ENCODE measurements at places on chromosomes 2 and 18.
A peak's percentile ranks its signal among the peaks of the same experiment; 100 is the strongest.

GRCh38 chr18:78906066-78906465, 73.6 kb upstream of the SALL3 start:
- DNase-seq: no peak

- no peak for DNase-seq
Observed at GRCh38 chr2:64967601-64968000, 21.6 kb upstream of the SLC1A4 start.

- DNase-seq: peak; percentile 42
Observed at GRCh38 chr2:45653122-45653913, 1.8 kb downstream of the PRKCE start.

- DNase-seq: no peak
Observed at GRCh38 chr2:113061896-113062770, 3.1 kb downstream of the IL36RN start.

- DNase-seq: peak; percentile 55
Observed at GRCh38 chr18:42028247-42028832, 73.3 kb downstream of the PIK3C3 start.

- DNase-seq: no peak
Observed at GRCh38 chr2:117832332-117832731, 17.8 kb downstream of the DDX18 start.

DNA sequence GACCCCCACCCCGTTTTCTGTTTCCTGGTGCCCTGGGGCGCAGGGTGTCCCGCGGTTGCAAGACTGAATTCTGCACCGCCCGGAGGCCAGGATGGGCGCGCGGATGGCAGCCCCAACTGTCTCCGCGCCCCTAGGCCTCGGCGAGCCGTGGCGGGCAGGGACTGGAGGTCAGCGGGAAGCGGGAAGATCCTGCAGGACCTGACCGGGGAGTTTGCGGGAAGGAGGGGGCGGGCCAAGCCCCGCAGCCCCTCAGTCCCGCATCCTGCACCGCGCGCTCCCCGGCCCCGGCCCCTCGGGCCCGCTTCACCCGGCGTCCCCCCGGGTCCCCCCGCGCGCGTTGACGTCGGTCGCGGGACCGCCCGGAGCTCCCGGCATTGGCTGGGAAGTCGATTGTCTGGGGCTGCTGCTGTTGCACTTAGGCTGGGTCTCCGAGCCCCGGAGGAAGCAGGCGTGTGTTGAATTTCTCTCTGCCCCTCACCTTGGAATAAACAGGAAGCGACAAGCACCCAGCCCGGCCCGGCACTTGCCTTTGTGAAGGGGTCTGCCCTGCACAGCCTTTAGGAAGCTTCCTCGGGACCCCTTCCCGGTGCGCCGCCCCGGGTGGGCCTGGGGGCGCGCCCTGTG, at the start of gene LDLRAD4:
LDLRAD4 (plus strand) TSS at position 393 of the 624 bp plus-strand sequence.
- no peak for DNase-seq

DNA sequence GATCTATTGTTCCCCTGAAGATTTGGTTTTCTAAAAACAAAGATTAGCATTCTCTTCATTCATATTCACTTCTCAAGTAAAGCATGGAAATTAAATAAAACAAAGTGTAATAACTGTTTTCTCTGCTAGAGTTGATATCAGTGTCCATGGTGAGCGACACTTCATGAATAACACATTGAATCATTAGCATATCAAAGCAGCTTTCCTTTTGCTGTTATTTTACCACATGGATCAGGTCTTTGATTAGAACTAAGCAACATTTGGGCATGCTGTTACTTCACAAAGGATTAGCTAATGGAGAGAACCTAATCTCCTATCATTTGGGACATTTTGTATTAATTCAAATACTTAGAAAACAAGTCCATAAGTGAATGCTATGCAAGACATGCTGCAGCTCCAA, 368.8 kb upstream of the CDH19 start:
- no peak for DNase-seq

DNA sequence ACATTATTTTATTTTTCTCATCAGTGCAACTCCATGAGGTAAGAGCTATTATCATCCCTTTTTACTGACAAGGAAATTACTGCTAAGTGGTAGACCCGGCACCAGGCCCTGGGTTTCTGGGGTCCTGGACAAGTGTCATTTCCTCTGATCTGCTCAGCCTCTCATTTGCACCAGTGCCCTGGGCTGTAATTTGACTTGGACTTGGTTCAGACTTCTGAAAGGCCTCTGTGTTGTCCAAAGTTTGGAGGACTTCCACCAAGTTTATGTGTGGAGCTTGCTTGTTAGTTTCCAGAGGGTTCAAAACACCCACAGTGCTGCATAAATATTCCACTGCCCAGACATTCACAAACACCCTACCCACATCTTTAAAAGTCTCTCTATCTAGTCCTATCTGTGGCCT, 44.0 kb upstream of the PPP1CB start:
- no peak for DNase-seq

GRCh38 chr2:17965196-17965595, 86.7 kb downstream of the KCNS3 start:
- no peak for DNase-seq

- DNase-seq: no peak
Observed at GRCh38 chr2:65136253-65136652, 6.3 kb upstream of the RAB1A start.

- no peak for DNase-seq
Observed at GRCh38 chr2:145777297-145777696, 1257.4 kb upstream of the ZEB2 start.

GRCh38 chr2:139773720-139774277, 993.6 kb upstream of the NXPH2 start:
- DNase-seq: no peak

- peak; percentile 51 for DNase-seq
Observed at GRCh38 chr2:150598383-150598782, 110.9 kb upstream of the RND3 start.

DNA sequence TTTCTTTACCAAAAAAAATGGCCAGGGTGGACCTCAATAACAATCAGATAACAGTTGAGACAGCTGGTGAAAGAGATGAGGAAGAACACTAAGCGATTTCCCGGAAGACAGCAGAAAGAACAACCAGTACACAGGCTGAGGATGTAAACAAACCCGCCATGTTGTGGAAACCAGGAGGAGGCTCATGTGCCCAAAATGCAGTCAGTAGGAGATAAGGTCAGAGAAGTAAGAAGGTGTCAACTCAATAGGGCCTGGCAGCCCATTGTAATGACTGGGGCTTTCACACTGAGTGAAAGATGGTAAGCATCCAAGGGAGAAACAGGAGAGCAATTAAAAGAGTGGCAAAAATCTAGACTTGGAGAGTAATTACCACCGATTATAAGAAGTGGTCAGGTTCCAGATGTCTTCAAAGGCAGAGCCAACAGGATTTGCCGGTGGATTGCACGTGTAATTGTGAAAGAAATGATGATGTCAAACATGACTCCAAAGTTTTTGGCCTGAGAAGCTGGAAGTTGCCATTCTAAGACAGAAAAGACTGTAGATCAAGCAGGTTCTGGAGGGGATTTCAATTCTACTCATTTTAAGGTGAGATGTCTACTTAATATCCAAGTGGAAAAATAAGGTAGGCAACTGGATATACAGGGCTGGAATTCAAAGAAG, 77.7 kb upstream of the CYP1B1 start:
- no peak for DNase-seq

DNA sequence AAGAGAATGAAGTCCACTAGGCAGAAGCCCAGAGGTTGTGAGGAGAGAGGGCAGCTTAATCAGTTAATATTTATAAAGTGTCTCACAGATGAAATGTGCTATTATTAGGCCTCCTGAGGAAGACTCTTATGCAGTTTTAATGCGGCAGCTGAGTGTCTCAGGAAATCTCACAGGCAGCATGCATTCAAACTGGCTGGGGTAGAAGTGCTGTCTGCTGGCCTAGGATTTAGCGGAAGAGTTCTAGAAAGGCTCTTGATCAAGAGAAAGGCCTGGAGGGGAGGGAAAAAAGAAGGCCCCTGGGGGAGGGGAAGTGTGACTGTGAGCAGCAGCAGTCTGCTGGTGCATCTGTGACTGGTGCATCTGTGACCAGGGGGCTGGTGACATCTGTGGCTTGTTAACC, 133.0 kb downstream of the FSHR start:
- no peak for DNase-seq

- no peak for DNase-seq
Observed at GRCh38 chr2:3280197-3280596, 97.4 kb downstream of the EIPR1 start.

DNA sequence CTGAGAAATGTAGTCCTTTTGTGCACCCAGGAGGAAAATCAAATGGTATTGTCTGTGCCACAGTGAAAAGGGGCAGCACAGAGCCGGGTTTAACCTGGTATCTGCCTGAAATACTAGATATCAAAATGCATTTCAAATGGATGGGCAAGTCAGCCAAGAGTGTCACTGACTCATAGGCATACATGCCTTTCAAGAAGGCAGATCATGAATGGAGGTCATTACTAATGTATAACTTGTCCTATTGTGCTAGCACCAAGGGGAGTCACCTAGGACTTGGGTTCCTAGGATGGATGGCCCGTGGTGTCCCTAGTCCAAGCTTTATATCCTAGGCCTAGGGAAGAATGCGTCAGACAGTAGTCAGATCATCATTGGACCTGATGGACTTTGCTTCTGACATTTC, 49.9 kb downstream of the TCF7L1 start:
- no peak for DNase-seq

DNA sequence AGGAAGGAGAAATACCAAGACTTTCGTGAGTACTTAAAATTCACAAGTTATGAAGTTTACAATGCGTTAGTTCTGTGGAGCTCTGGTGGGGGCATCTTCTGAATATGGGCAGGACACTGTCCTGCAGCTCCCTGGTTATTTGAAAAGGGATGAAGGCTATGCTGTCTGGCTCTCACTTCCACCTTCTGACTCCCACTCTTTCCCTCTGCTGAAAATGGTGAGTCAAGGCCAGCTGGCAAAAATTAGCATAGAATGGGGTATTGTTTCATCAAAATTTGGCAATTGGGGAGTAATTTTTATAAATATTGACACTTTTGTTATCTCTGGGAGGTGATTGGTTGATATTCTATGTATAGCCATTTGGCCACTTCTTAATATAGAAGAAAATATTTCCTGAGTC, 177.4 kb downstream of the PARD3B start:
- no peak for DNase-seq

- DNase-seq: peak; percentile 81
Observed at GRCh38 chr2:237600205-237600846, 9.8 kb upstream of the RAB17 start.

- peak; percentile 88 for DNase-seq
Observed at GRCh38 chr2:75491129-75491753, 69.5 kb downstream of the EVA1A start.

DNA sequence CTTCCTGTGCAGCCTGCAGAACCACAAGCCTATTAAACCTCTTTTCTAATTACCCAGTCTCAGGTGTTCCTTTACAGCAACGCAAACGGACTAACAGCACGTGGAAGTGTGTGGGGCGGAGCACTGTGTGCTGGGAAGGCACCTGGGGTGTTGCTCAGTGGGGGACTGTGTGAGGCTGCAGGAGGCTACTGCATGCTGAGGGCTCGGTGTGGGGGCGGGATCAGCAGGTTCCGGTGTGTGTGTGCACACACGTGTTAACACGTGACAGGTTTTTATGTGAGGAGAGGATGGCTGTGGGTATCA, 58.9 kb downstream of the ANKMY1 start:
- DNase-seq: no peak

DNA sequence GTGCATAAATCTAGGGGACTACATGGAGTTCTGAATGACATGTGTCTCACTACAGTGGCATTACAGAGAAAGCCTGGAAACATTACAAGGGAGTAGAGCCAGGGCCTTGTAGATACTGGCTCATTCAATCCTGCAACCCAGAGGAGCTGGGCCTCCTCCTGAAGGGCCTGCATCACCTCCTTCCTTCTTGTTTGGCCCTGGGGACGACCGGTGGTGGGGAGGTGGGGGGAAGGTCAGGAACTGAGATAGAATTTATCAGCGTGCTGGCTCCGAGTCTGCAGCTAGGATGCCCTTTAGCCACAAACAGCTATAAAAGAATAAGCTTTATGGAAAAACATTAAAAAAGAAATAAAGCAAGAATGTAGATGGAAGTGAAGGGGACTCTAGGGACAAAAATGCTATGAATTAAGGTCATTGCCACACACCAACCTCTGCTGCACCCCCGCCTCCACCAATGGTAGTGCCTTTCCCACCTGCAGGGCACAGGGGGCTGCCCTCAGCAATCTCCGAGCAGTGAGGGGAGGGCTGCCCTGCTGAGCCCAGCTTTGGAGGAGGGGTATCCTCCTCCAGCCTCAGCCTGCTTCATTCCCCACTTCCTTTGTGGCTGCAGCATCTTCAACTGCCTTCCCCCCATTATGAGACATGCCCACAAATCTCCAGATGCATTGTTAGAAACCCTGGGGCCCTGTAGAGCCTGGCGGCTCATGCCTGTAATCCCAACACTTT, 149.0 kb downstream of the MSH2 start:
- no peak for DNase-seq

- DNase-seq: no peak
Observed at GRCh38 chr2:149112713-149113112, 74.2 kb downstream of the LYPD6B start.

DNA sequence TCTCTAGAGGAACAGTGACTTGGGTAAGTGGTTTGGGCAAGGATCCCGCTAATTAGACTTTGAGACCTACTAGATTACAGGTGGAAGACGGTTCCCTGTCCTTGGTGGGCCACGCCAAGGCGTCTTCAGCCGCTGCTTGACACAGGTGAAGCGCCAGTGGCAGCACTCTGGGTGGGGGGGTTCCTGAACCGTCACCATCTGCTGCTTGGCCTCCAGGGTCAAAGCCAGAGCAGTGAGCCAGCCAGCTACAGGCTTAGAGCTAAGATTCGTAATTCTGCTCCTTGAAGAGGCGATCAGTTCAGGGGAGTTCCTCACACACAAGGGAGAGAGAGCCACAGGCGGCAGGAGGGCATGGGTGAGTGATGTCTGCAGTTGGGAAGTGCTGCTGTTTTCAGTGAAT, 39.4 kb upstream of the RBM44 start:
- no peak for DNase-seq

All from fibroblast of the aortic adventitia (primary cell).